Osteoblast (primary cell): ENCODE measurements at places on chromosomes 5 and 9. TPM values are rescaled to one million over a fixed set of nuclear protein-coding genes. Genes with fewer than 3 reads are reported as not detected.

DNA sequence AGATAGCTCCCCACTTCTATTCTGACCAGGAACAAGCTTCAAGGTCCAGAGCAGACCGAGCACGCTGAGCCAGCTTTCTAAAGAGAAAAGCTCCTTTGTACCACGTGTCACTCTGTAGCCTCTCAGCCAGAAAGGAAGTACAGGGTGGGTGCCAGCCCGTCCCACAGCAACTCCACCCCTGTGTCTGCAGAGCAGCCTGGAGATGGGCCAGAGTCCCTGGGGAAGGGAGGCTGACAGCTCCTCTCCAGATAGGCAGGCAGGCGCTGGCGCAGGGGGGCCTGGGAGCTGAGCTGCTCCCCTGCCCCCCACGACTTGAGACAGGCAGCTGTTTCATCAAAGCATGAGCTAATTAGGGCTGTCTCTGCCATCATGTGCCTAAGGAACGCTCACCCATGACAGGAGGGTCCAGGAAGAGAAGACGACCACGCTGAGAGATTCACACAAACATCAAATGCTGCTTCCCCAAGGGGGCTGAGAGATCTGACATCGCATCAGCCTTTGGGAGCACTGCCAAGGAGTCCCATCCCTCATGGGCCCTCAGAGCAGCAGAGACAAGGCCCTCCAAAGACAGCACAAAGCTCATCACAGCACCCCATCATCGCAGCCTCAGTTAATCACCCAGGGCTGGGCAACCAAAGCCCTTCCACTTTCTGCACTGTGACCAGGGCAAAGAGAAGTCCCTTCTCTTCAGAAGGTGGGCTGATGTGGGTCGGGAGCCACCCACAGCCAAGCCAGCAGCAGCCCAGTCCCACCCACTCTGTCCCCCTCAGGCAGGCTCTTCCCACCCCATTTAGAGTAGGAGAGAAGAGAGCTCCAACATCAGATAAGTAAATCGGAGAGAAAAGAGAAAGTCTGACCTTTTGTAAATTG lies 78.5 kb upstream of the LRRTM2 start:
- H3K27me3 ChIP-seq = no peaks in the 10 kb centered on the region
- H3K4me1 ChIP-seq = peaks cover 11% of the 10 kb centered on the region
- peaks cover 5% of the 10 kb centered on the region for H3K36me3 ChIP-seq
- H3K27ac ChIP-seq = no peak overlapping the region
- DNase-seq = peak; percentile 96

- no peaks in the 10 kb centered on the region for H3K36me3 ChIP-seq
- no peak overlapping the region for H3K27ac ChIP-seq
- H3K4me1 ChIP-seq = no peaks in the 10 kb centered on the region
- H3K4me3 ChIP-seq = no peak overlapping the region
These were observed 364.7 kb downstream of the CDH12 start for GRCh38 chr5:22488427-22488826.

TMEM174 gene
- not detected in 2 replicates for total RNA-seq

GRCh38 chr5:135835766-135836165 lies 1.3 kb downstream of the SLC25A48 start:
- H3K27ac ChIP-seq = no peak overlapping the region
- H3K27me3 ChIP-seq = peaks cover 28% of the 10 kb centered on the region
- H3K36me3 ChIP-seq = no peaks in the 10 kb centered on the region
- H3K4me3 ChIP-seq = no peak overlapping the region

RELL2 gene
- 4.4 and 5.1 TPM in 2 replicates for total RNA-seq

DNA sequence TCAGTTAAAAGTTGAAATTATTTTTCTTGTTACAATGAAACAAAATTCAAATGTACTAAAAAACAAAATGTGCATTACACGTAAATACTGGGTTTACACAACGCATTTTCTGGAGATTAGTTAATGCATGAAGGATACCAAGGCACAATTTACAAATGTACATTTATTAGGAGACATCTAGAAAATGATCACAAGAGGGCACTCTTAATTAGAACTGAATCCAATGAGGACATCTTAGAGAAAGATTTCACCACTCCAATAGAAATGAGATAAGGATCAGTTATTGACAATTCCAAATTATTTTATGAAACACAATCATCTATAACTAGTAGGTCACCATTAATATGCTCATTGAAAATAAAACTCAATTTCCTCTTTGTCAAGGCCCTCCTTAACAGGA lies 36.6 kb upstream of the CDH12 start:
- H3K36me3 ChIP-seq = no peaks in the 10 kb centered on the region
- no peaks in the 10 kb centered on the region for H3K4me1 ChIP-seq
- no peaks in the 10 kb centered on the region for H3K27me3 ChIP-seq
- no peak for DNase-seq

DNA sequence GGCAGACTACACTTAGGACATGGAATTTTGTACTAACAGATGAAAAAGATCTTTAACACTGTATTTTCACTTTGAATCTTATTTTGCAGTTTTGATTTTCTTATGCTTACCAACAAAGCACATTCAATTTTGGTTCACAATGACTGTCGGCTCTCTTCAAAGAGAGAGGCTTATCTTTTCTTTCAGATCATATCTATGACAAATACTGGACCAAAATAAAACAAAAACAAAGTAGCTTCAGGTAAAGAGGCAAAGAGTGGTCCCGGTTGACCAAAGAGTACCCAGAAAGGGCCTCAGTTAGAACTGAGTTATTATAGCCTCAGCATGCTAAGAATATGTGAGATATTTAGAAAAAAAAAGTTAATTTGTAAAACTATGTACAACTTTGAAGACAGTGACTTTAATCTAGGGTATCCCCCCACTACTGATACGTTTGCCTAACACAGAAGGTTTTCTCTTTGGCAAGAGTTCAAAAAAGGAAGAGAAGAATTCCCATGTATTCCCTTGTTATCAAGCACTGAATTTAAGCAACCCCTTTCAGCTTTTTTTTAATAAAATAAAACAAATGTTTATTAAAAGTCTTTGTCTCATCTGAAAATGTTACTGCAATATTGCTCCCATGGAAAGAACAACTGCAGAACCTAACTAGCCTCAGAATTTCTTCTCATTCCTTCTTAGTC lies 50.5 kb downstream of the NR6A1 start:
- H3K4me1 ChIP-seq = peaks cover 21% of the 10 kb centered on the region
- no peak overlapping the region for H3K27ac ChIP-seq
- no peaks in the 10 kb centered on the region for H3K27me3 ChIP-seq
- DNase-seq = peak; percentile 74
- no peaks in the 10 kb centered on the region for H3K36me3 ChIP-seq
